ENCODE measurements at places on chromosomes 5 and 9.
A peak's percentile ranks its signal among the peaks of the same experiment; 100 is the strongest.

- peak; percentile 56 for DNase-seq
Observed at GRCh38 chr5:67094476-67095300, 101.9 kb downstream of the CD180 start.

DNA sequence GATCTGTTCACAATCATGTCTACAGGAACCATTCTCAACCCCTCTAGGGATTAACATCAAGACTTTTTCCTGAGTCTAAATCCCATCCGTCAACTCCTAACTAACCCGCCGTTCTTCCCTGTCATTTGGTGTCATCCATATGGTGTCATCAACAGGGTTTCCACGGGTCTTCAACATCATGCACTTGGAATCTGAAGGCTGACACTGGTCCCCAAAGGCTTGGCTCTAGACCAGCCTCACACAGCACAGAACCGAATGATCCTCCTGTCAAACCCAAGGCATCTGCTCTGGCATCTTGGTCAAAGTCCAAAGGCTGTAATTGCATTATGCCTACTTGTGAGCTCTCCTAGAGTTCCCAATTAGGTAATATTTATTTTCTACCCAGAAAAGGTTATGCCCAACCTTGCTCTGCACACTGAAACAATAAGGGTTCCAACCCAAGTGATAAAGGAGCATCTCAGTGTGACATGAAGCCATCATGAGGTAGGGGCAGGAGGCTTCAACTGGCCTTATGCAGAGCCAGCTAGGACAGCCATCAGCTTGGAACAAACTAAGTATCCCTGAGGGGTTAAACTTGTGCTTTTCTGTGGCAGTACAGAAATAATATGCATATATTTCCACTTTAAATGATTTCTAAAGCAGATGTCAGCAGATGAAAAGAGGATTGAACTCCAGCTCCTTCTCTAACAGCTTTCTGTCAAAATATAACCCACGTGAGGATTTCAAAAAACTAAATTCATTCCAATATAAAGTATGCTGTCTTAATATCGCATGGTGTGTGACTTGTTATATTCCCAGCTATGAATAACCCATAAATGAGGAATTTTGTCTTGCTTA, 13.9 kb downstream of the ENC1 start:
- DNase-seq = no peak

- peak; percentile 36 for DNase-seq
Observed at GRCh38 chr9:108035487-108035886, 545.9 kb upstream of the KLF4 start.

- DNase-seq = no peak
Observed at GRCh38 chr9:20442461-20443319, 179.6 kb downstream of the MLLT3 start.

DNA sequence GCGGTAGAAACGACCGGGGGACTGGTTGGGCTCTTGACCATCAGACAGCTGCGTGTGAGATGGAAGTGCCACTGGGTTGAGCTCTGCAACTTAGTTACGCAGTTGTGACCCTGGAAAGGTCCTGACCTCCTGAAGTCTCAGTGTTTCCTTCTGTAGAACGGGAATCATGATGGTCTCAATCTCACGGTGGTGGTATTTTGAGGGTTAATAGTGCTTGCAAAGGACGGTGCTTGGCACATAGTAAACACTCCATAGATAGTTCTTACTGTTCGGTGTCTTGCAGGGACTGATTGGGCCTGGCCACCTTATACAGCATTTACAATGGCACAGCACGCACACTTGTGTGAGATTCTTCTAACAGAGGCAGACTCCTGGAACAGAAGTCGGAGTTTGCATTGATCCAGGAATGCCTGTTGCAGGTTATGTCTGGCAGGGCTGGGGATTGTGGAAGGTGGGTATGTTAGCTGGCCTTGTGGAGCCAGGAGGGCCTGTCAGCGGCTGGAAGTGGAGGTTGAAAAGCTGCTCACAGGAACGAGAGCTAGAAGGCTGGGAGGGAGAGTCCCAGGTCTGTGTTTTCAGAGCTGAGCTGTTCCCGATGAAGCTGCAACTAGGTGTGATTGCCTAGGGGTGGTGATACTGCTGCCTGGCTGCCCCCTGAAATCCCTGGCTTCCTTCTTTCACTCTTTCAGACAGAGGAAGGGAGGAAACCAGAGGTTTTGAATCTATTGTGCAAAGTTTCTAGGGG, 962 bp upstream of the TXN start:
- DNase-seq = peak; percentile 24

DNA sequence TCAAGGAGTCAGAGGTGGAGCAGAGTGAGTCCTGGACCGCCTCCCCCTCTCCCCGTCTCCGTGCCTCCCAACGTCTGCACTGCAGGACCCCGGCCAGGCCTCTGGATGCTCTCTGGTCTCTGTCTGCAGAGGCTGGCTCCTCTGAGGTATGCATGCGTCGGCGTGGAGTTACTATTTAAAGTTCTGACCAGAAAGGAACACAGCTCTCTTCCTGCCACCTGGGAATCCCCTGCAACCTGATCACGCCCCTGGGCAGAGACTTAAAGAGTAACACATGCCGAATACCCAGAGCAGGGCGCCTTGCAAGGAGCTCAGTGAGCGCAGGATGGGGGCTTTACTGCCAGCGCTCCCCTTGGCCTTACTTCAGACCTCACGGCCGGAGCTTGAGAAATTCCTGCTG, 16.0 kb downstream of the ANXA6 start:
- peak; percentile 25 for DNase-seq

DNA sequence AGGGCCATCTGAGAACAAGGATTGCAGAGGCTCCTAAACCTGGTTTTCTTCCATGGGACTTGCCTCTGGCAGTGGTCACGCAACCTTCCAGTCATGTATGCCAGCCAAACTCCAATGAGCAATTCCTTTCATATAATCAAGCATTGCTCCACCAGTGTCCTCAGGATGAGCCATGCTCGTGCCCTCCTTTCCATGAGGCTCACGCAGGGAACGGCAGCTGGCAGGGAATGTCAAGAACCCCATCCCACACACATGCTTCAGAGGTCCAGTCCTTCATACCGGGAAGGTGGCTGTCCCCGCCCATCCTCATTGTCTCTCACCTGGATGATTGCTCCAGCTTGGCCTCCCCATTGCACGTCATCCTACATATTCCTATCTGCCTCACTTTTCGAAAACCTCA, 13.4 kb upstream of the ZBTB34 start:
- no peak for DNase-seq

GRCh38 chr9:91177081-91177480, 184.6 kb downstream of the AUH start:
- DNase-seq = no peak

DNA sequence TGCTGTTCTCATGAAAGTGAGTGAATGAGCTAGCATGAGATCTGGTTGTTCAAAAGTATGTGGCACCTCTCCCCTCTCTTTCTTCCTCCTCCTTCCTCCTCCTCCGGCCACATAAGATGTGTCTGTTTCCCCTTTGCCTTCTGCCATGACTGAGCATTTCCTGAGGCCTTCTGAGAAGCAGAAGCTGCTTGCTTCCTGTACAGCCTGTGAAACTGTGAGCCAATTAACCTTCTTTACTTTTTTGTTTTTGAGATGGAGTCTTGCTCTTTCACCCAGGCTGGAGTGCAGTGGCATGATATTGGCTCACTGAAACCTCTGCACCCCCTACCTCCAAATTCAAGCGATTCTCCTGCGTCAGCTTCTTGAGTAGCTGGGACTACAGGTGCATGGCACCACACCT, 6.1 kb downstream of the S100Z start:
- no peak for DNase-seq

DNA sequence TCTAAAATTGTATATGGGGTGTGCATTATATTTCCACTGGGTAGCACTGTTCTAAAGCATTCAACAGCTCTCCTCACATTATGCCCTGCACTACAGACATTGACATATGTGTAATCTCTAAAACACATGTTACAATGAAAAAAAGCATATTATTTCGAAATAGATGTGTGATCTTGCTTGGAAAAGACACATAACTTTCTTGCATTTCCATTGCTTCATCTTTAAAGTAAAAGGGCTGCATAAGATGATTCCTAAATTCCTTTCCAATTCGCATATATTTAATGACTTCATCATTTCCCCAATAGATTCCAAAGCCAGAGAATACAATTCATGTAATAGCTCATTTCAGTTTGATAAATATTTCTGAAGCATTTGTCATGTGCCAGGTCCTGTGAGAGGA, 566.9 kb downstream of the PDE4D start:
- DNase-seq = no peak

GRCh38 chr5:95915999-95916686, 45.5 kb downstream of the ELL2 start:
- DNase-seq = no peak

DNA sequence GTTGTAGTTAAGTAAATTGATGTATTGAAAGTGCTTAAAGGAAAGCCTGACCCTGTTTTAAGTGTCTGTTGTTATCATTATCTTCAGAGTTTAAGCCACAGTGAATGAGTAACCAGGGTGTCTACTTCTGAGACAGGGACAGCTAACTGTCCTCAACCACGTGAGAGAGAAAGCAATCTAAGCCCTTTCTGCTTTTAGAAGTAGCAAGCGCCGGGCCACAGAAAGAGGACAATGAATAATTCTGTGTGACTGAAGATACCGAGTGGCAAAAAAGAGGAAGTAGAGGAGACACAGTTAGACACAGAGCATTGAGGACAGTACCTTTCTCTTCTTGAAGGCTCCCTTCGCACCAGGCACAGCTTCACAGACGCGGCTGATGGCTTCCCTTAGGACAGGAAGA, 86.3 kb downstream of the S1PR3 start:
- DNase-seq = no peak

GRCh38 chr5:83877911-83878706, 157.5 kb upstream of the HAPLN1 start:
- peak; percentile 59 for DNase-seq

GRCh38 chr5:143652108-143652700, 159.8 kb upstream of the HMHB1 start:
- peak; percentile 16 for DNase-seq

DNA sequence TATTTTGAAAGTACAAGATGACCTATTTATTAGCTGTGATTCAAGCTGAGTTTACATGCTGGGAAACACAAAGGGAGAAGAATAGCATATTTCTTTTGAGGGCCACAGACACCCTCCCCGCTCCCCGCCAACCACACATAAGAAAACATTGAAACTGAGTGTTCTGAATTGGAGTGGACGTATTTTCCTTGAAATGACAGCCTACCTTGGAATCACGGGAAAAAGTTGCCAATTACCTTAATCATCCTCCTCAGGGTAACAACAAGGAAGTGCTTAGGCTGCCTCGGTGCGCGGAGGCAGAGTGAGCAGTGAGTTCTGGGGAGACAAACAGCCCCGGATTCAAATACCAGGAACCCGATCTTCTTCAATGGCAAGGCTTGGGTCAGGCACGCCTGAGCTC, 31.4 kb downstream of the CFAP77 start:
- no peak for DNase-seq

DNA sequence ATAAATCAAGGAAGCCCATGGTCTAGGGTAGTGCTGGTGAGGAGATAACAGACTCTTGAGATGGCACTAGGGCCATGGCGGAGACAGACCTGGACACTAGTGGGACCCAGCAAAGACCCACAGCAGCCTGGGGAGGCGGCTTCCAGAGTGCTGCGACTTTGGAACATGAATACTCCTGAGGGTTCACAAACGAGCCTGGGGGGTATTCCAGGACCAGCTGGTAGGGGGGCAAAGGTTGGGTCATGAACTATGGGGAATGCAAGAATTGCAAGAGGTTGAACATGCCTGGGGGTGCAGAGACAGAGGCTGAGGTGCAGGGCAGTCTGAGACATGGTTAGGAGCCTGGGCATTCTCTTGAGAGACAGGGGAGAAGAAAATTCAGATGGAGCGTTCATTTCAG, 43.8 kb upstream of the SPTLC1 start:
- no peak for DNase-seq

DNA sequence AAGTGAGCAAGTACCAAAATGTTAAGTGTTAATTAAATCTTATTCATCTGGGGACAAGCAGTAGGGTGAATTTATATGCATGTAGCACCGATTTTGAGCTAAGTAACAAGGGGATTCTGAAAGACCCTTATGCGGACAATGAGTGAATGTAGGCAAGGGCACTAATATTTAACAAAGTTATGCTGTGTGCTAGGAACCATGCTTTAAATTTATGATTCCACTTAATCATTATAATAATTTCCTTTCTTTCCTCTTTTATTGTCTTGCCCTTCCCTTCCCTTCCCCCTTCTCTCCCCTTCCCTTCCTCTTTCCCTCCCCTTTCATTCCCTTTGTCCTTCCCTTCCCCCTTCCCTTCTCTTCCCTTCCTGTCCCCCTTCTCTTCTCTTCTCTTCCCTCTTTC, 25.7 kb upstream of the TNC start:
- no peak for DNase-seq

- DNase-seq = peak; percentile 82
Observed at GRCh38 chr9:89388084-89388867, 70.0 kb downstream of the SECISBP2 start.

GRCh38 chr5:141493500-141494422, 4.9 kb downstream of the PCDHGC5 start:
- peak; percentile 65 for DNase-seq

- peak; percentile 88 for DNase-seq
Observed at GRCh38 chr5:125326150-125326510, 579.7 kb upstream of the ZNF608 start.

GRCh38 chr5:112710896-112711295, 26.8 kb upstream of the APC start:
- no peak for DNase-seq

GRCh38 chr9:131396626-131397025, 2.7 kb downstream of the PRRC2B start:
- DNase-seq = no peak

DNA sequence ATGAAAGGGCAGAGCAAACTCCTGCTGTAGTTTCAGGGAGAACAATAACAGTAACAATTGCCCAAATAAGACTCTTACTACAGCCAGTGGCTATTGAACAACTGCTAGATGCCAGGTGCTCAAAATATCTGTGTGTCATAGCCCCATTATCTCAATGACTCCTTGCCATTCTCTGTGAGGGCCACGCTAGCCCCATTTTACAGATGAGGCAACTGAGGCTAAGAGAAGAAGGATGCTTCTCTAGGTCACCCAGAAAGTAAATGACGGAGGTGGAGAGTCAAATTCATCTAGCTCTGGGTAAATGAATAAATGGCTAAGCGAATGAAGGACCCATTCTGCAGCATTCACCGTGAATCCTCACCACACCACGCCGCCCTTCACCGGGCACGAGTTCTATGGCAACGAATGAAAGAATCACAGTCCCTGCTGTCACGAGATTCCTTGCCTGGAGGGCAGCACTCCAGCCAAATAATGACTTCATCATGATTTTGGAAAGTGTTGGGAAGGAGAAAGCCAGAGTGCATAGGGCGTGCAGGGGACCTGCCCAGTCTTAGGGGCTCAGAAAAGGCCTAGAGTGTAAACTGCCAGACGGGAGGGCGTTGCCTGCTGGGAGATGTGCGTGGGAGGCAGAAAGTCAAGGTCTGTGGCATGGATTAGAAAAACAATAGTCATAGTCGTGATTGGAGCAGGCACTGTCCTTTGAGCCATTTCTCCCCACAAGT, 147.2 kb downstream of the C9orf50 start:
- DNase-seq = peak; percentile 58

DNA sequence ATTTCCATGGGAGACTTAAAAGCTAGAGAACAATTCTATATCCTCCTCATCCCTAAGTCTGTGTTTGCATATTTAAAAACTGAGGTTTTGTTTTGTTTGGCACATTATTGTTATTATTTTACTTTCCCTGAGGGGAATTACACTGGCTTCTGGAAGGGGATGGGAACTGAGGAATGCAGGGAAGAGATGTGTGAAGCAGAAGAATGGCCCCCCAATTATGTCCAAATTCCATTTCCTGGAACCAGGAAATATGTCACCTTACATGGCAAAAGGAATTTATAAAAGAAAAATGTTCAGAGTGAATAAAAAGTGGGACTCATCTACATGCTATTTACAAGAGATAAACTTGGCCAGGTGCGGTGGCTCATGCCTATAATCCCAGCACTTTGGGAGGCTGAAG, 129.8 kb downstream of the MARCHF11 start:
- no peak for DNase-seq

GRCh38 chr5:143738417-143739401, 73.3 kb upstream of the HMHB1 start:
- peak; percentile 46 for DNase-seq
